ENCODE measurements at places on chromosomes 5 and 9.

GRCh38 chr9:87193925-87194868, 246.9 kb upstream of the GAS1 start:
- DNase-seq, result no peak

GRCh38 chr5:65815161-65815560, 93.2 kb downstream of the NLN start:
- no peak for DNase-seq

DNA sequence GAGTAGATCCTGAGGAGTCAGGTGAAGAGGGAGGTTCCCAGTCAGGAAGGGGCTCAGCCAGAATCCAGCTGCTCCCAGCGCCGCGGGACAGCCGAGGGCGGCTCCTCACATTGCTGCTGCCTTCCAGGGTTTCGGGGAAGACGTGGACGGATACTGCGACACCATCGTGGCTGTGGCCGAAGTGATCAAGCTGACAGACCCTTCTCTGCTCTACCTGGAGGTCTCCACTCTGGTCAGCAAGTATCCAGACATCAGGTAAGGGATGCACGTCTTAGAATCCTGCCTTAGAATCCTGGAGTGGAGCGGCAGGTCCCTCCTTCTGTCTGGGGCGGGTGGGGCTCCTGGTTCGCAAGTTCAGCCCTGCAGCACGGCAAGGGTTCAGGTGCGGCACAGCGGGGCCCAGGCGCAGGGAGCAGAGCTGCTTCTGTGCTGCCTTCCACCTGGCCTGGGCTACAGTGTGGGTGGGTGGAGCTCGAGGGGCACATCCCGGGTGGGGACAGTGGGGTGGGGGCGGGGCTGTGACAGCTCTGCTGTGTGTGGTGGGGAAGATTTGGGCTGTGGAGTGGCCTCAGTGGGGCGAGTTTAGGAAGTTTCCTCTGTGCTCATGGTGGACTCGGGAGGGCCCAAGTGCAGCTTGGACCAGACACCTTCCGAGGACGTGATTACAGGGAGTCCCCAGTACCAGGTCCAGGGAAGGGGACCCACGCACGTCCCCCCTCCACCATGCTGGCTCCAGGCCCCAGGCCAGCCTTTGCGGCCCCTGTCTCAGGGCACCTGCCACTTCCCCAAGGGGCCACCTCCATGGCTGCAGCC, 22.8 kb downstream of the EXOC3 start:
- DNase-seq, result no peak

DNA sequence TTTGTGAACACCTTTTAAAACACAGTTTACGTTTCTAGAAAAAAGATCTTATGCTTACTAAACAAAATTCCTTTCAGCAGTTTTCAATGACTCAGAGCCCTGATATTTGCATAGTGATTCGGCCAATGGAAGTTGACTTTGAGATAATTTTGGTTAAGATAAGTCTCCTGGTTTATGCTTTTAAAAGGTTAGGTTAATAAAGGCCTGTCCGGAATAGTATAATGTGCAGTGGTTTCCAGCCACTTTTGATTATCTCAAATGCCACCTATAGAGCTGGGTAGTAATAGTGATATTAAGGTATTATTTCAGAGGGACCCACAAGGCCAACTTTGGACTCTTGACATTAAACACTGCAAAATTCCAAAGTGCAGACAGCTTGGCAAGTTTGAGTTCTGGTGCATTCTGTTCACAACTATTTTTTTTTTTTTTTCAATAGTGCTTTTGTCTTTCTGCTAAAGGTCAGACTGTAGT, 86.1 kb downstream of the F2RL2 start:
- no peak for DNase-seq

DNA sequence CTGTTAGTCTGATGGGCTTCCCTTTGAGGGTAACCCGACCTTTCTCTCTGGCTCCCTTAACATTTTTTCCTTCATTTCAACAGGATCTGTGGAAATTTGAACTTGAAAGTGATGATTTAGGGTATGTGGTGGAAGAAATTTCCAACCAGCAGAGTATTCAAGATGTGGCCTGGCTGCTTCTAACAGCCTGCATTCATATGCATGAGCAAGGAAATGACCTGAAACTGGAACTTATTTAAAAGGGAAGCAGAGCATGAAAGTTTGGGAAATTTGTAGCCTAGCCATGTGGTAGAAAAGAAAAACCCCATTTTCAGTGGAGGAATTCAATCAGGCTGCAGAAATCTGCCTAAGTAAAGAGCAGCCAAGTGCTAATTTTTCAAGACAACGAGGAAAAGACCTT, 41.7 kb downstream of the UNC13B start:
- no peak for DNase-seq

DNA sequence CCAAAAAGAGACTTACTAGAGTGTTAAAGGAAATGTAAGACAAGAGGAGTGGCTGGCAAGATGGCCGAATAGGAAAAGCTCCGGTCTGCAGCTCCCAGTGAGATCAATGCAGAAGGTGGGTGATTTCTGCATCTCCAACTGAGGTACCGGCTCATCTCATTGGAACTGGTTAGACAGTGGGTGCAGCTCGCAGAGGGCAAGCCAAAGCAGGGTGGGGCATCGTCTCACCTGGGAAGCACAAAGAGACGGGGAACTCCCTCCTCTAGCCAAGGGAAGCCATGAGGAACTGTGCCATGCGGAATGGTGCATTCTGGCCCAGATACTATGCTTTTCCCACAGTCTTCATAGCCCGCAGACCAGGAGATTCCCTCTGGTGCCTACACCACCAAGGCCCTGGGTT, 308.7 kb downstream of the AGTPBP1 start:
- DNase-seq, result no peak

- no peak for DNase-seq
These were observed 34.9 kb downstream of the NREP start for GRCh38 chr5:111722140-111722539.

GRCh38 chr9:108696156-108696555, 159.6 kb downstream of the ACTL7B start:
- no peak for DNase-seq

DNA sequence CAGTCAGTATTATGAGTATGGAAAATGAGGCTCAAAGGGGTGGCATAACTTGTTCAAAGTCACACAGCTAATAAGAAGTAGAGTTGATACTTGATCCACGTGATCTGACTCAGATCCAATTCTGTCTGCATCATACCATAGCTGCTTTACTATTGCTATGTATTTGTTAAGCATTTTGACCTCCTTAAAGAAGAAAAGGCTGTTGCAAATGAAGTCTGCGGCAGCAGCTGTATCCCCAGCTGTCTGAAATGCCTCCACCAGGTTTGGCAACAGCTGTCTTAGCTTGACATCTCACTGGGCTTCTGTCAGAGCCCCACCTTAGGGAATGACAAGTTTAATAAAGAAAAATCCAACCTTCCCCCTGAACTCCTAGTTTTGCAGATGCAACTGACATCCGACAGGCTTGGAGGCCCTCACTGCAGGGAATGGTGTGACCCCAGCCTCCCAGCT, 75.6 kb upstream of the SLC44A1 start:
- no peak for DNase-seq

GRCh38 chr5:83653669-83654068, 67.0 kb downstream of the HAPLN1 start:
- DNase-seq, result no peak

- no peak for DNase-seq
These were observed 343.0 kb upstream of the SGCD start for GRCh38 chr5:155983954-155984353.

DNA sequence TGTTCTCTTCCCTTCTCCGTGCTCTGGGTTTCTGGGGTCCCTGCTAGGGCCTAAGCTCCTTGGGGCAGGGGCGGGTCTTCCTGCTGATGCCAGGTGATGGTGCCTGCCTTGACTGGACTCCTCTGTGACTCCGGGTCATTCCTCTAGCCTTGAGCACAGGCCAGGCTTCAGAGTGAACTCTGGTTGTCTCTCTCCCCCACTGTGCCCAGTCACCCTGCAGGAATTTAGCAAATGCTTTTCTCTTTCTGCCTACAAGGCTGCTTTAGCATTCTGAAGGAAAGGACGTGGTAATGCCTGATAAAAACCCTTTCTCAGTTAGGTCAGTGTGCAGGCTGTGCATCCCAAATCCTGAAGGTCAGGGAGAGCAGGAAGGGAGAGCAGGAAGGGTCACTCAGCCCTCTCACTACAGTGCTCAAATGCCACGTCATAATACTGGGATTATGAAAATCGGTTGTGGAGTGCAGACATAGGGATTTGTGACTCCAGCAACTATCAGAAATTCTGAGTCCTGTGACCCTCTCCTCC, 2.7 kb downstream of the CXCL14 start:
- DNase-seq, result no peak

Data from CD4-positive, alpha-beta T cell treated with Interleukin-4 for 4 hours (primary cell).